NCI-H1694 (cell line): ENCODE measurements at places on chromosomes 13 and 19.

GRCh38 chr19:5083547-5083965, 114.6 kb downstream of the KDM4B start:
- no peak for DNase-seq

DNA sequence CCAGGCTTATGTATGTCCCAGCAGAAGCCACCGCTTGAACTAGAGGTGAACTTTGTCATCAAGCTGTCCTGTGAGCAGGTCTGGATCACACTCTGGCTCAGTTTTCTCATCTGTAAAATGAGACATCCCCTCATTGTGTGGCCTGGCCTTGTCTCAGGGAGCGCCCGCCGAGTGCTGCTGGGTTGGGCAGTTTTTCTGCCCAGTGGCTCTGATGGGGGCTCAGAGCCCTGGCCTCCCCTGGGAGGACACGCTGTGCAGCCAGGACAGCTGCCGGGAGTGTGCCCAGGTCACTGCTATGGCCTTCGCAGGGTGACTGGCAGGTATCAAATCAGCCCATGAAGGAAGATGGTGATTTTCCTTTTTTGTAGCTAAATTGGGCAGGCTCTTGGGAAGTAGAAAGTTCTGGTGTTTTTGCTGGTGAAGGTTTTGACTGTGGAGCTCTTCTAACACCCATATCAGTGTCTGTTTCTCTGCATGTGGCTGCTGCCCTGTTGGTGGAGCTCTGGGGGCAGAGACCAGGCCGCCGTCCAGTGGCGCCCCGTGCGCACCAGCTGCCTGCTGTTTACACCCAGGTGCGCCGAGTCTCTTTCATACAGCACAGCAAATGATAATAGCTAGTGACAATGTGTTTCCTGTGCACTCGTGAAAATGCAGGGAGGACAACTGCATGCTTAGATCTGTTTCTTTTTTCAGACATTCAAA, 40.8 kb downstream of the SLC7A9 start:
- no peak for DNase-seq

DNA sequence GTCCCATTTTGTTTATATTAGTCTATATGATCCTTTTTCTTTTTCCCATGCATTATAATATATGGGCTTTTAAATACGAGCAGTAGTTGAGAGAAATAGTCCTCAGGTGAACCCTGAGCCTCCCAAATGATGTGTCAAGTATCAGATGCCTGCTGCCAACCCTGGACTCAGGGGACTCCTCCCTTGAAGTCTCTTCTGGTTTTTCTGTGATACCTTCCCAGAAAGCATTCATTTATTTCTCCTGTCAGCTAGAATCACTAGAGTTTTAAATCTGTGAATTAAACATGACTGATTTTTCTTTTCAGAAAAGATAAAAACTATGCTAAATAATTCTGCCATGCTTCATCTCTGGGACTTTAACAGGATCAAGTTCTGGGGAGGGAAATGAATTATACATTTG, 184.6 kb downstream of the LIG4 start:
- no peak for DNase-seq

DNA sequence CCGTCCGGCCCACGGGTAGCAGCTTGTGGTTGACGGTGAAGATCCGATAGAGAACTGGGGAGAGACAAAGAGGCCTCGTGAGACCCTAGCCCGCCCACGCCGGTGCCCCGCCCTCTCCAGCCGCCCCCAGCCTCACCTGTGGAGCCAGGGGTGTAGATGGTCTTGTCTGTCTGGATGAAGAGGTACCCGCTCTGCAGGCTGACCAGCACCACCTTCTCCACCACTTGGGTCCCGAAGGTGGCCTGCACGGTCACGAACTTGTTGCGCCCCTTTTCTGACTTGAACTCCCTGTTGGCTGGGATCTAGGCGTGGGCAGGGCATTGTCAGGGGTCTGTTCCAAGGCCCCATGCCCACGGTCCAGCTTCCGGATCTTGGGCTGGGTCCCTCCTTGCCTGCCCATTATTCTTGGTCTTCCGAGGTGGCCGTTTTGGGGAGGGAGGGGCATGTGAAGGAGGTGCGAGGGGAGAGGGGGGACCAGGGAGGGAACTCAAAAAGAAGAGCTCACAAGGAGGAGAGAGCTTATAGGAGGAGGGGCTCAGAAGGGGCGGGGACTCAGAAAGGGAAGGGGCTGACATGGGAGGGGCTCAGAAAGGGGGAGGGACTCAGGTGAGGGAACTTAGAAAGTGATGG, 2.2 kb downstream of the C3 start:
- DNase-seq, result no peak

DNA sequence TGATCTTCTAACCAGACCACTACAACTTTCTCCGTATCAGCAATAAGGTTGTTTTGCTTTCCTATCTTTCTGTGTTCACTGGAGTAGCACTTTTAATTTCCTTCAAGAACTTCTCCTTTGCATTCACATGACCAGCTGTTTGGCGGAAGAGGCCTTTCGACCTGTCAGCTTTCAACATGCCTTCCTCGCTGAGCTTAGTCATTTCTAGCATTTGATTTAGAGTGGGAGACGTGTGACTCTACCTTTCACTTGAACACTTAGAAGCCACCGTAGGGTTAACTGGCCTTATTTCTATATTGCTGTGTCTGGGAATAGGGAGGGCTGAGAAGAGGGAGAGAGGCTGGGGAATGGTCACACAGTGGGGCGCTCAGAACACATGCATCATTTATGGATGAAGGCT, 104.7 kb downstream of the TUBGCP3 start:
- no peak for DNase-seq

DNA sequence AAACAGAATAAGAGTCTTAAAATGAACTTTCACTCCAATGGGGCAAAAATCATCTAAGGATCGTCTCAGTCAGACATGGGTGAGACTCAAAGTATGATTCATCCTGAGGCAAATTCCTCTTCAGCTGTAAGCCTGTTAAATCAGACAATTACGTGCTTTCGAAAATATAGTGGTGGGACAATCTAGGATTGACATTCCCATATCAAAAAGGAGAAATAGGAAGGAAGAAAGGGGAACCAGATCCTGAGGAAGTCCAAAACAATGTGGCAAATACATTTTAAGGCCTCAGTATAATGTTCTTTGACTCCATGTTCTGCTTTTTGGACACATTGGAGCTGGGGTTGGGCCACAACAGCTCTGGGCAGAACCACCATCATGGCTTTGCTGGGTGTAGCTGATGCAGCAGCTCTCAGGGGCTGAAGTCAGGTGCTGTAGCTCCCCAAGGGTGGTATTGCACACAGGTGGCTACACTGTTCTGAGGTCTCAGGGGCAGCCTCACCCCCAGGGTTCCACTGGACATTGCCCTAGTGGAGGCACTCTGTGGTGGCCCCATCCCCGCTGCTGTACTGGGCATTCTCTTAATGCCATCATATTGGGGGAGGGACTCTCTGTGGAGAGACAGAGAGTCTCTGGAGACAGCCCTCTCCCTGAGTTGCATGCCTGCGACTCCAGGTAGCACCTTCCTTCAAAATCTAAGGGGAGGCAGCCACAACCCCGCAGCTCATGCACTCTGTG, 5.7 kb upstream of the FPR3 start:
- DNase-seq, result no peak

GRCh38 chr13:43153436-43154090, 130.2 kb downstream of the DNAJC15 start:
- no peak for DNase-seq

- no peak for DNase-seq
These were observed 70.5 kb downstream of the GADD45B start for GRCh38 chr19:2546128-2547032.

GRCh38 chr19:17337675-17338432, 501 bp downstream of the GTPBP3 start:
- no peak for DNase-seq

DNA sequence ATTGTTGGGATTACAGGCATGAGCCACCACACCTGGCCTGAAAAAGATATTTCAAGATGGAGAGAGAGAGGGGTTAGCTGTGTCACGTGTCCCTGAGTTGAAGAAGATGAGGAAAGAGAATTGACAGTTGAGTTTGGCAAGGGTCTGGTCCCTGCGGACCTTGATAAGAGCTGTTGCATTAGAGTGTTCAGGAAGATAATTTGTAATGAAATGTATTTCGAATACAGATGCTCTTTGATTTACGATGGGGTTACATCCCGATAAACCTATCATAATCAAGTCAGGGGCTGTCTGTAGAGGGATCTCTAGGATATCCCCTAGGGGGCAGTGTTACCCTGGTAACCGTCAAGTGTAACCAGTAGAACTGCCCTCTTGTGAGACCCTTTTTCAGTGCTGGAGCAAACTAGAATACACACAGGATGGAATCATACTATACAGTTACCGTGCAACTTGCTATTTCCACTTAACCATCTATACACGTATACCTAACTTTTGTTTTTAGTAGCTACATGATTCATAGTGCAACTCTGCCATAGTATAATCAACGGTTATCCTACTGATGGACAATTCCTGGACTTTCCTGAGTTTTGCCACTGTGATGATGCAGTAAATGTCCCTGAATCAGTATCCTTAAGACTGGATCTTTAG, 1.5 kb upstream of the ELOF1 start:
- peak; percentile 82 for DNase-seq

DNA sequence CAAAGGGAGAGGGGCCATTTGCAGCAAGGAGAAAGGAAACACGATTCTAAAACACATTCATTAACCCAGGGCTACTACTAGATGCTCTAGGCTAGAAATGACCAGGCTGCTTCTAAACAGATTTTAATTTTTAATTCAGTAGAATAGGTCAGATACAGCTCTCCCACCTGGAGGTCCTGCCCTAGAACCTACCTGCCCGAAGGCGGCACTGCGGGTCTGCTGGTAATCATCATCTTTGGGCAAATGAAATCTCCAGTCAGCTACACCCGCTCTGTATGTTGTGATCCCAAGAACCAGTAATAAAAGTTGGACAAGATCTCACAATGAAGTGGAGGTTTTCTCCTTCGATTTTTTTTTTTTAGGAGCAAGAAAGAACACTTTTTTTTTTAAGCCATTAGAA, 345.3 kb downstream of the ENOX1 start:
- no peak for DNase-seq

GRCh38 chr13:94328381-94329041, 151.0 kb downstream of the DCT start:
- DNase-seq, result no peak

- no peak for DNase-seq
These were observed 175.8 kb downstream of the DCT start for GRCh38 chr13:94303644-94304174.

GRCh38 chr19:36009220-36009619, 607 bp upstream of the SYNE4 start:
- DNase-seq, result no peak

- no peak for DNase-seq
These were observed 335.7 kb downstream of the RFC3 start for GRCh38 chr13:34153428-34154180.

DNA sequence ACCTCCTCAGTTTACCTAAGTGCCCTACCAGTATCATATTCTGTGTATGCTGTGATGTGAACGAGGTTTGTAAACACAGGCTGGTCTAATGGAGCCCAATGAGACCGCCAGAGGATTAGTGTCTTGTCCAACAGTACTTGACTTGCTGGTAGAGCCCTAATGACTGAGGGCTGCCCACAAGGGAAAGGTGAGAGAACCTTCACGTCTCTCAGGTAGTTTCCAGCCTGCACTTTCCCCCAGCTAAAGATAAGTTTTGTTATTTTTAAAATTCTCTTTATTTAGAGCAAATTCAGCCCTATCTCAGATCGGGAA, 498 bp upstream of the RBM26 start:
- no peak for DNase-seq

GRCh38 chr13:47129461-47129860, 232.6 kb upstream of the HTR2A start:
- DNase-seq, result no peak

DNA sequence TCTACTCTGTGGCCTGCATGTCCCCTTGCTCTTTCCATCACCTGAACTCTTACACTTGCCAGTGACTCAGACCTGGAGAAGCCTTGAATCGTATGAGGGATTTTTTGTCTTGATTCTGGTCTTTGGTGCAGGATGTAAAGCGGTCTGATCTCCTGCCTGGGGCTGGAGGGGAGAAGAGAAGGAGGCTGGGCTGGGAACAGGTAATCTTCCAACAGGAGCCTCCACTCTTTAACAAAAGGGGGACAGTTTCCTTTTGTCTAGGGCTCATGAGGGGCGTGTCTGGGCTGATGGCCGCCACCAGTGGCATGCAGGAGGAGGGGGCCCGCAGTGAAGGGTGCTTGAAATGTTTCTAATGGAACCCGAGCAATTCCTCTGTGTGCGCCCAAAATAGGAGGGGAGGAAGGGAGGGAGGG, 24.7 kb downstream of the NFIX start:
- DNase-seq, result no peak

- no peak for DNase-seq
These were observed 62.9 kb downstream of the GGACT start for GRCh38 chr13:100525453-100526317.

DNA sequence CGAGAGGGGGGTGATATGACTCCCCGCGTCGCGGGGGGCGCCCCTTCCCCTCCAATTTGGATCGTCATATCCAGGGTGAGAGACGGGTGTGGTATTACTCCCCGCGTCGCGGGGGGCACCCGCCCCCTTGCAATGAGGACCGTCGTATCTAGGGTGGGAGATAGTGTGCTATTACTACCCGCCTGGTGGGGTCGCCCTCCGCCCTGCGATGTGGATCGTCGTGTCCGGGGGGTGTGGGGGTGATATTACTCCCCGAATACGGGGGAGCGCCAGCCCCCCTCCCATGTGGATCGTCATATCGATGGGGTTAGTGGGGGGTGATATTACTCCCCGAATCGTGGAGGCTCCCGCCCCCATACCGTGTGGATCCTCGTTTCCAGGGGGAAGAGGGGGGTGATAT, 29.2 kb upstream of the RGCC start:
- no peak for DNase-seq

- no peak for DNase-seq
These were observed 61.4 kb downstream of the RNASEH2B start for GRCh38 chr13:50970956-50971355.
